ENCODE measurements at places on chromosomes 3 and 15.
A peak's percentile ranks its signal among the peaks of the same experiment; 100 is the strongest.

DNA sequence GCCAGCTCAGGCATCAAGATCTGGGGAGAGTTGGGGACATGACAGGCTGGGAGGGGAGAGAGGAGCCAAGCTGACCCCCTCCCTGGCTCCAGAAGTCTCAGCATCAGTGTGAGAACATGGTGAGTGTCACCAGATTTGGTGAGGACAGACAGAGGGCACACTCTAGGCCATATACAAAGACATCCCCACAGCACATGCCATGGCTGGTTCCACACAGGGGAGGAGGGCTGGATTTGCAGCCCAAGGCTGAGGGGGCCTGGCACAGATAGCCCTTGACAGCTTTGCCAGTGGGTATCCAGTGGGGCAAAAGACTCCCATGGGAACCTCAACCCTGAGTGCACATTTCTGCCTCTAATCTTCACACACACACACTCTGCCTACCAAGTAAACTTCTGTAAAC is 10.1 kb upstream of the ANKRD63 start:
- no peak for DNase-seq

DNA sequence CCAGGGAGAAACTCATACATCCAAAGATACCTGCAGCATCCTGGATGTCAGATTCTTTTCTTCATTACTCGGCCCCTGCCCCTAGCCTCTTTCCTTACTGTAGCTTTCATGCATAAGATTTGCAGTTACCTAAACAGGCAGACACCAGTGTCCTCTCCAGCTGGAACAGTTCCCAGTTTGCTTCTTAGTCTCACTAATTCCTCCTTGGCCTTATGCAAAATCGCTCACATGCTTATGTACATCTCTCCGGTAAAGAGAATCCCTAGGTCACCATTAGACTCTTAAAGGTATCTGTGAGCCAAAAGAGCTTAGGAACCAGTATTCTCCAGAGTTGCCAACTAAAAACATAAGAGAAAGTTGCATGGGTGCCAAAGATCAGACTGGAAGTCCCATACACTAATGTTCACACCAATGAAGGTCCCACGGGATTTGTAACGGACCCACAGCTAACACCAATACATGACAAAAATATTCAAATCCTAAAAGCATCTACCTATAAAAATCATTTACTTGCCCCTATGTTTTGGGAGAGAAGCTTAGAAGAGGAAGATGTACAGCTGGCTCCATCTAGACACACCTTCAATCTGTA is 66.6 kb downstream of the CBLB start:
- DNase-seq, result no peak

- DNase-seq, result no peak
Observed at GRCh38 chr3:180684807-180685206, 5.5 kb upstream of the CCDC39 start.

DNA sequence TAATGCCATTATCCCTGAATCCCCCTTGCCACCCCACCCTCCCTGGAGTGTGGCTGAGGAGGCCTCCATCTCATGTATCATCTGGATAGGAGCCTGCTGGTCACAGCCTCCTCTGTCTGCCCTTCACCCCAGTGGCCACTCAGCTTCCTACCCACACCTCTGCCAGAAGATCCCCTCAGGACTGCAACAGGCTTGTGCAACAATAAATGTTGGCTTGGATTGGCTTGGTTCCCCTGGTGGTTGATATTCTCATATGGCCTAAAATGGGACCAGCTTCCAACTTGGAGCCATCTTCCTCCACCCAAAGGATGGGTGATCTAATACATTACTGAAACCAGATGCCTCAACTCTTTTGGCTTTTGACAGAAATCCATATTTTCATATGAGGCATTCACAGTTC is 34.9 kb downstream of the VIPR1 start:
- DNase-seq, result peak; percentile 12

- no peak for DNase-seq
Observed at GRCh38 chr3:80233576-80233975, 465.8 kb upstream of the ROBO1 start.

- no peak for DNase-seq
Observed at GRCh38 chr3:100891033-100891432, 102.2 kb downstream of the ABI3BP start.

DNA sequence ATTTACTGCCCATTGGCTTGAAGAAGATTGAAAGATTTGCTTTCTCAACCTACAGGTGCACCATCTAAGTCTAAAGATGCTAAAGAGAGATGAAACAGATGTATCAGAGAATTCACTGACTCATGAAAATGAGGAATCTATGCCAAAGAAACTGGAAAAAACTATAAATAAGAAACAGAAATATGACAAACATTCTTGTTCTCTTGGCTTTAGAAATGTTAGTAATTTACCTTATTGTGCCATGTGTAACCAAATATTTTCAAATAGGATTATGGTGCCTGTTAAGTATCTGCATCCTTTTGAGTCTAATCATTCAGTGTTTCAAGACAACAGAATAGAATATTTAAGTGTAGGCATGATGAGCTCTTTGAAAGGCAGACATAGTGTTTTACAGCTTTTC is 271.5 kb downstream of the MEX3B start:
- no peak for DNase-seq

DNA sequence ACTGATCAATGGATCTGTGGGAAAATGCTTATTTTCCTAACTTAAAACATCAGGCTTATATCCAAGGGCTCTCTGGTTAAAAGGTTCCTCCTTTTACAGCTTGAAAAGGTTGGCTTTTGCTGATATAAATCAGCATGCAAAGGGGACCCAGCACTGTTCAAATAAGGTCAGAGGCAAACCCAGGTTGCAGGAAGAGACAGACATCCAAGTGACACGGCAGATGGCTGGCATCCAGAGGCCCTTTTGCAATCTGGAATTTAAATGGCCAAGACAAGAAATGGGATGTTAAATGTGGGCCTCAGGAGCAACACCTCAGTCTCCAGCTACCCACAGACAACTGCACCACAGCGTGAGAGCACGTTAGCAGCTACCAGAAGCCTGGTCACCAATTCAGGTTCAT is 6.3 kb downstream of the SH3BP5 start:
- no peak for DNase-seq

DNA sequence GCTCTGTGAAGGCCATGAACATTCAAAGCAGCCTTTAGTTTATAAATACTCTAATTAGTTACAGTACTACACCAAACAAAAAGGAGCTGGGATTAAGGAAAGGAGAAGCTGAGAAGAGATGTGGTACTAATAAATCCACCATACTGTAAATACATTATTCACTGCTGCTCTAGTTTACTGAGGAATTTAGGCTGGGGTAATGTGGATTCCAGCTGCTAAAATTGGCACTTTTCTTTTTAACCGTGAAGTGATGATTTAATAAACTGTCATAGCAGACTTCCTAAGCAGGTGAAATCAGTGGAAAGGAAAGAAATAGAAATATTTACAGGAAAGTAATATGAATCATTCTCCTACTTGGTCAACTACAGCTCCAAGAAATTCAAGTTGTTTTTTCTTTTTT is 88.7 kb downstream of the TFG start:
- no peak for DNase-seq

GRCh38 chr15:53835309-53835708 is 75.8 kb upstream of the WDR72 start:
- DNase-seq, result no peak

- no peak for DNase-seq
Observed at GRCh38 chr3:182083112-182083511, 371.4 kb downstream of the SOX2 start.

GRCh38 chr3:46318207-46318927 is 35.5 kb upstream of the CCR2 start:
- DNase-seq, result no peak

DNA sequence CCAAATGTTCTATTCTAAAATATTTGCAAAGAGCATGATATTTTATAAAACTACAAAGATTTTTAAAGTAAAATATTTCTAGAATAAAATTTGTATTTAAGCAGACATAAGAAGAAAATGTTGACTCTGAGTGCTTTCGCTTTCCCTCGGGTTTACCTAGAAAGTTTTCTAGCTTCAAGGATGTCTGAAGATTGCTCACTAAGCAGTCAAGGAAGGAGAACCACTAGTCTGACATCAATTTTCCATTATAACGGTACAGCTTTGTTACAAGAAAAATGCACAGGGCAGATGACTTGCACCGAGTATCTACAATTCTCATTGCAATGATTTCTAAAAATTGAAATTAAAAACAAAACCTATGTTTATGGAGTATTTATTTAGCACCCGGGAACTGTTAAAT is 14.2 kb downstream of the GPR15 start:
- DNase-seq, result no peak

- no peak for DNase-seq
Observed at GRCh38 chr3:66481071-66482017, 19.5 kb downstream of the LRIG1 start.

GRCh38 chr3:8540456-8540855 is 38.8 kb downstream of the LMCD1 start:
- DNase-seq, result no peak

All from stromal cell of bone marrow (primary cell).